Panc1 (cell line): ENCODE measurements at places on chromosomes 5 and 9.
A peak's percentile ranks its signal among the peaks of the same experiment; 100 is the strongest.

GRCh38 chr5:40841068-40841805 is at the start of gene CARD6:
Gene CARD6 (plus strand): TSS chr5:40841367. CDS start chr5:40841383, 16 bp downstream.
- 0 out of 2 replicates have a peak, but pooled peaks cover 6% of the 10 kb centered on the region for H3K27me3 ChIP-seq
- H3K27ac ChIP-seq = peak within 1 kb of the TSS; percentile 72
- H3K4me3 ChIP-seq = peak within 1 kb of the TSS; percentile 25
- no peak for DNase-seq

- H3K27ac ChIP-seq = no peak overlapping the region
- no peaks in the 10 kb centered on the region for H3K4me1 ChIP-seq
- no peaks in the 10 kb centered on the region for H3K36me3 ChIP-seq
- DNase-seq = no peak
- H3K27me3 ChIP-seq = no peaks in the 10 kb centered on the region
- H3K4me3 ChIP-seq = no peak overlapping the region
Observed at GRCh38 chr5:69305512-69305911, 27.1 kb downstream of the CCDC125 start.

DNA sequence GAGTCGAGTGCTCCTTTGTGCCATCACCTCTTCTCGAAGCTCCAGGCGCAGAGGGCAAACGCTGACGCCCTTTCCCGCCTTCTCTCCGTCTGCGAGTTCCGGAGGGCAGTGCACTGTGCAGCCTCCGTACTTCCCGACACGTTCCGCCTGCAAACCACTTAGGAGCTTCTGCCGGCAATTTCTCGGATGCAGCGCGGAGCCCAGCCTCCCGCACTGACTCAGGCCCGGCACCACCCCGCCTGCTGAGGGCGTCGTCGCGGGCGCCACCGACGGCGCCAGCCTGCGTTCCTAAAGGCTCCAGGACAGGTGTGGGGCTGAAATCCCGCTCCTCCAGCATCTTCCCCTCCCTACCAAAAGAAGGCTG is 9.3 kb upstream of the TRIM36 start:
- no peak for DNase-seq
- no peak overlapping the region for H3K27ac ChIP-seq
- peaks cover 37% of the 10 kb centered on the region for H3K27me3 ChIP-seq
- no peaks in the 10 kb centered on the region; the same call in 1 of the 2 replicates for H3K4me1 ChIP-seq
- peaks cover 2% of the 10 kb centered on the region; the same call in 1 of the 2 replicates for H3K36me3 ChIP-seq

- DNase-seq = no peak
- no peak overlapping the region for H3K4me3 ChIP-seq
- H3K4me1 ChIP-seq = no peaks in the 10 kb centered on the region; the same call in 1 of the 2 replicates
- no peak overlapping the region for H3K27ac ChIP-seq
- H3K27me3 ChIP-seq = no peaks in the 10 kb centered on the region
Observed at GRCh38 chr5:154351141-154351540, 94.7 kb upstream of the SAP30L start.

DNA sequence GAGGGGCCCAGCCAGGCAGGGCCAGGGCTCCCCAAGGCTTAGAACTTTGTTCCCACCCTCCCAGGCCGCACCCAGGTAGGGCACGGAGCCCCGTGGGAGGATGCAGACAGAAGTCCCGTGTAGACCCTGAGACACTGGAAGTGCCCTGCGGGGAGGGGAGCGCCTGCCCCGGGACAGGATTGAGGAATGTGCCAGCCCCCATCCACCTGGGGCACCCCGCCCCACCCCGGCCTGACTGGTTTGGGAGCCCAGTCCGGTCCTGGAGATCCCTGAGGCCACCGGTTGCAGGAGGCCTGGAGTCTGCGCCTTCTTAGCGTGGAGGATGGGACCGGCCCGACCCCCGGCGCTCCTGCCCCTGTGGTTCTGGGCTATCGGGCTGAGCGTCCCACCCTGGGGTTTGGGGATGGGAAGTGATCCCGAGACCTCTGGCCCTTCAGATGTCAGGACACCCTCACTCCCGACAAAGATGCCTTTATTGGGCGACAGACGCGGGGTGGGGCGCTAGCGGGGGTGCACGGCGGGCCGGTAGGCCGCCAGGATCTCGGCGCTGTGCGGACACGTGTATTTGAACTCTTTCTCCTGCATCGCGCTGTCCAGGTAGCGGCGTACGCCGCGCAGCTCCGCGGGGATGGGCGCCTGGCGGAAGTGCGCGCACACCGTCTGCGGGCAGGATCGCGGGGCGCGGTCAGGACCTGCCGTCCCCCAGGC is 2.0 kb downstream of the CLIC3 start:
- no peak for DNase-seq
- peaks cover 17% of the 10 kb centered on the region for H3K4me1 ChIP-seq
- H3K4me3 ChIP-seq = no peak overlapping the region
- H3K27me3 ChIP-seq = no peaks in the 10 kb centered on the region
- no peak overlapping the region for H3K27ac ChIP-seq

DNA sequence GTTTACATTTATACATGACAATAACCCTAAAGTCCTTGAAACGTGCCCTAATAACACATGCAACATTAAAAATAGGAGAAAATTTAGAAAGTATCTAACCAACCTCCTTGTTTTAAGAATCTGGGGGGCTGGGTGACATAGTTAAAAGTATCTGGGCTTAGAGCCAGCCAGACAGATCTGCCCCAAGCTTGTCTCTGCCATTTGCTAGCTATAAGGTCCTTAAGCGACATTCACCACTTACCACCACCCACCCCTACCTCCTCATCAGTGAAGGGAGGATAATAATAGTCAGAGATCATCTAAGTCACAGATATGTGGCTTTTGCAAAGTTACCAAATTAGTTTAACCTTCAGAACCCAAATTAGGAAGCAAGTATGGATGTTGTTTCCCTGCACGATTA is 33.8 kb upstream of the CAST start:
- no peak overlapping the region for H3K27ac ChIP-seq
- no peak overlapping the region for H3K4me3 ChIP-seq
- no peaks in the 10 kb centered on the region for H3K36me3 ChIP-seq

DNA sequence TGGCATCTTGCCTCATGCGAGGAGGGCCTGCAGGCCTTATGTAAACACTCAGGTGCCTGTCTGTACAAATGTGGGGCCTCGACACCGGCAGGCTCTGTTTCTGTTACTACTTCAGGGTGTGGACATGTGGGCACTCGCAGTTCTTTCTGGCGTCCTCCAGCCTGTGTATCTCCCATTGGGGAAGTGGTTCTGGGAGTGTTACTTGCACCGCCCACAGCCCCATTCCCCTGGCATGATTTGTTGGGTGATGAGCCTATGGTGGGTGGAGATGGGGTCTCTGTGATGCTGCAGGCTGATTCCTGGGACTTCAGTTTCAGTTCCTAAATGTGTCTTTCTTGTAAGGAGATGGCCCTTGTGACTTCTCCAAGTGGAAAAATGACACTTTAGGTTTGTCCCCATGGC is 82.1 kb upstream of the PITX1 start:
- H3K27me3 ChIP-seq = no peaks in the 10 kb centered on the region
- no peaks in the 10 kb centered on the region for H3K4me1 ChIP-seq
- no peaks in the 10 kb centered on the region for H3K36me3 ChIP-seq
- H3K4me3 ChIP-seq = no peak overlapping the region

GRCh38 chr9:117485176-117485575 is 70.3 kb upstream of the ASTN2 start:
- no peaks in the 10 kb centered on the region for H3K4me1 ChIP-seq
- DNase-seq = no peak
- no peaks in the 10 kb centered on the region for H3K27me3 ChIP-seq
- H3K36me3 ChIP-seq = no peaks in the 10 kb centered on the region

DNA sequence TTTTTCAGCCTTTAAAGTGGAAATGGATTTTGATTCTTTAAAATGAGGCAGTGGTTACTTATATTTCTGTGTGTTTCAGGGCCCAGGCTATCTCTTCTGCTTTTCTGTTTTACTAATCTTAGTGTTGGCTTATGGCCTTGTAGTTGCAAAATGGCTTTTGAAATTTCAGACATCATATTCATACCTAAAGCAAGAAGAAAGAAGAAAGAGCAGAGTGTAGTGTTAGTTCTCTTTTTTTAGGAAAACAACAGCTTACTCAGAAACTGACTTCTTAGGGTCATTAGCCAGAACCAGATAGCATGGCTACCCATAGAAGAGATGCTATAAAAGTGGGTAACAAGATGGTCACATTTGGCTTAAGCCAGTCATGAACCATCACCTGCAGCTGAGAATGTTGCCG is 20.9 kb downstream of the ZBED3 start:
- no peak for DNase-seq
- no peaks in the 10 kb centered on the region for H3K27me3 ChIP-seq
- no peak overlapping the region for H3K4me3 ChIP-seq
- no peak overlapping the region for H3K27ac ChIP-seq
- H3K36me3 ChIP-seq = peaks cover 23% of the 10 kb centered on the region

GRCh38 chr5:8508231-8508630 is 639.3 kb downstream of the MTRR start:
- H3K4me3 ChIP-seq = no peak overlapping the region
- H3K27ac ChIP-seq = no peak overlapping the region
- H3K36me3 ChIP-seq = no peaks in the 10 kb centered on the region
- no peak for DNase-seq

GRCh38 chr5:167205881-167206280 is 1085.6 kb upstream of the WWC1 start:
- DNase-seq = no peak
- no peak overlapping the region for H3K4me3 ChIP-seq
- no peak overlapping the region for H3K27ac ChIP-seq

- no peaks in the 10 kb centered on the region for H3K36me3 ChIP-seq
- no peaks in the 10 kb centered on the region for H3K27me3 ChIP-seq
- no peak overlapping the region for H3K4me3 ChIP-seq
Observed at GRCh38 chr5:92017776-92018175, 634.7 kb upstream of the ARRDC3 start.
